ENCODE measurements at places on chromosomes 1 and 21.

DNA sequence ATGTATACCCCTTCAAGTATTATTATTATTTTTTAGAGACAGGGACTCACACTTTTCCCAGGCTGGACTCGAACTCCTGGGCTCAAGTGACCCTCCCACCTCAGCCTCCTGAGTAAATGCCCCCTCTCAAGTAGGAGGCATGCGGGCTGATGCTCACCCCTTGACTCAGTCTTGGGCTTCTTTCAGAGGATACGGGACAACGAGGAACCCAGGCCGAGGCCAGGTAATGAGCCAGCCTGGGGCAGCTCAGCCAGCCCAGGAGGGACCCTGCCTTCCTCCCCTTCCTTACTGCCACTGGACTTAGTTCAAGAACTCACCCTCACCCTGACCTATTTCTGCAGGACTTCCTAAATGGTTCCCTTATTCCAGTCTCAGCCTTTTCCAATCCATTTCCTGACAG lies 198.0 kb upstream of the MAP1LC3C start:
- no peak for DNase-seq

DNA sequence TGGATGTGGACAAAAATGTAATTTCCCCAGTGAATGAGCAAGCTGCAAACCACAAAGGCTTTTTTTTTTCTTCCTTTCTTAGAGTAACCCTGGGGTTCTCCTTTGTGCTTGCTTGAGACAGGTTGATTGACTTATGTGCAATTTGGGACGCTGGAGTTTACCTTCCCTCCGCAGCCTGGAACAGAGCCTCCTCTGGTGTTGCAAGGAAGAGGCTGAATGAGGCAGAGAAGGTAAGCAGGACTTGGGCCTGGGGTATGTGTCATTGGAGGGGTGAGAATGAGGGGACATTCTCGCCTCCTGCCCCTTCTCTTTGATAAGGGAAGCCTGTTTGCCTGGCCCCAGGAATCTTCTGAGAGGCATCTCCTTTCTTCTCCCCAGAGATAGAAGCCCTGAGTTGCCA lies 49.8 kb downstream of the NFASC start:
- no peak for DNase-seq

- DNase-seq, result peak; percentile 54
Observed at GRCh38 chr1:113557187-113557586, 166.9 kb downstream of the MAGI3 start.

GRCh38 chr1:27031235-27032118 lies 18.8 kb upstream of the TENT5B start:
- DNase-seq, result no peak

- DNase-seq, result peak; percentile 71
Observed at GRCh38 chr1:66752000-66752592, at the start of gene DYNLT5. DYNLT5 (plus strand) TSS chr1:66752459; CDS start chr1:66754659, 2,200 bp downstream.

DNA sequence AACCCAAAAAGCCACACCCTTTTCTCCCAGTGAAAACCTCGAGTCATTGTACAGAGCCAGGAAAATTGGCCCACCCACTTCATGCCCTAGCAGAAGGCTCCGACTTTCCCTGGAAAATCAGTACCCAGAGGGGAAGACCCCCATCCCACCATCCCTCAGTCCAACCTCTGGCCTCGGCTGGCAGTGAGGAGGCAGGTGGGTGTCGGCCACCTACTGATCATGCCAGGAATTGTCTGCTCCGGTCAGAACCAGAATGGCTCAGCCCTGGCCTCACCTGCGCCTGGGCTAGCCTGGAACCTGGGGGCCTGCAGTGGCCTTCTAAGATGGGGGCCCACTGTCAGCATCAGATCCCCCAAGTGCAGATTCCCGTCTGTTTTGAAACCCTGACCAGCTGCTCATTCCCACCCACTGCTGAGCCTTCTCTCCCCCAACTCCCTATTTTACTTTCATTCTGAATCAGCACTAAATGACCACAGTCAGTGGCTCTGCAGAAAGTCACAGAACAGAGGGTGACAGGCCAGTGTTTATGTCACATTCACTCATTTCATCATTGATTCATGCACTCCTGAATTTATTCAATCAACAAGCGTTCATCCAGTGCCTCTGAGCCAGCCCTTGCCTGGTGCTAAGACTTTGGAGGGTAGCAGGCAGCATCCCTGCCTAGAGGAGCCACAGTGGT lies 3.0 kb upstream of the S100A9 start:
- no peak for DNase-seq

- no peak for DNase-seq
Observed at GRCh38 chr1:21705303-21705980, 36.3 kb upstream of the RAP1GAP start.

DNA sequence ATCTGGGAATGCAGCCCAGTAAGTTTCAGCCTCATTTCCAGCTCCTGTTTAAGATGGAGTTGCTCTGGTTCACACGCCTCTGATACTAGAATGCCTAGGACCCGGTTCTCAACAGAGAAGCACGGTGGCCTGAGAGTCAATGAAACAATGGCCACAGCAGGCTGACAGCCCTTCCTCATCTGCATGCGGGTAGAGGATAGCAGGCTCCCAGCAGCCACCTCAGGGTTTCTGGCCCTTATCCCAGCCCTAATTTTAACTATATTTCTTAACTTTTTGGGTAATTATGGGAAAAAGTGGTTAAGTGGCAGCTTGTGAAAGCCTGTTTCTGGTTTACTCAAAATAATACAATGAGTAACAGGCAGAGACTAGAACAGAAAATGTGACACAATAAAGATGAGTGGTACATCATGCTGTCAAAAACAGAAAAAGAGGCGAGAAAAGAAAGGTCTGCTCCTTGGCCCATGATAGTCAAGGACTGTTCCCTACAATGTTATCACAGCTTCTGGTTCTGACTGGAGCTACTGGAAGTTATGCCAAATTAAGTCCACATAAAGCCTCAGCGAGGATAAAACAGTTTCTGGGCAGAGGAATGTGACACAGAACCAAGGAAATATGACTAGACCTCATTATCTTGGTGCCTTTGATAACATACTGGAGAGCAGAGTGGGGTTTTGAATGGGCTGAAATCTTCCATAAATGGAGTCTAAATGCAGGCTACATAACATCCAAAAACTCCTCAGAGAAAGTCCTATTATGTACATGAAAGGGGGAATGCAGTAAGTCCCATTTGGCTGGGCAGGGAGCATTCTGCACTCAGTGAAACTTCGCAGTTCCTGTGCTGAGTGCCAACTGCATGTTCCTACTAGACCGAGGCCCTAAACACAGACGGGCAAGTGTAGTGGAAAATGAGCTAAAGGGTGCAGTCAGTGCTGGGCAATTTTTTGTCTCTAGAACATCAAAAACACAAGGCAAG lies 92.1 kb downstream of the NIBAN1 start:
- no peak for DNase-seq

DNA sequence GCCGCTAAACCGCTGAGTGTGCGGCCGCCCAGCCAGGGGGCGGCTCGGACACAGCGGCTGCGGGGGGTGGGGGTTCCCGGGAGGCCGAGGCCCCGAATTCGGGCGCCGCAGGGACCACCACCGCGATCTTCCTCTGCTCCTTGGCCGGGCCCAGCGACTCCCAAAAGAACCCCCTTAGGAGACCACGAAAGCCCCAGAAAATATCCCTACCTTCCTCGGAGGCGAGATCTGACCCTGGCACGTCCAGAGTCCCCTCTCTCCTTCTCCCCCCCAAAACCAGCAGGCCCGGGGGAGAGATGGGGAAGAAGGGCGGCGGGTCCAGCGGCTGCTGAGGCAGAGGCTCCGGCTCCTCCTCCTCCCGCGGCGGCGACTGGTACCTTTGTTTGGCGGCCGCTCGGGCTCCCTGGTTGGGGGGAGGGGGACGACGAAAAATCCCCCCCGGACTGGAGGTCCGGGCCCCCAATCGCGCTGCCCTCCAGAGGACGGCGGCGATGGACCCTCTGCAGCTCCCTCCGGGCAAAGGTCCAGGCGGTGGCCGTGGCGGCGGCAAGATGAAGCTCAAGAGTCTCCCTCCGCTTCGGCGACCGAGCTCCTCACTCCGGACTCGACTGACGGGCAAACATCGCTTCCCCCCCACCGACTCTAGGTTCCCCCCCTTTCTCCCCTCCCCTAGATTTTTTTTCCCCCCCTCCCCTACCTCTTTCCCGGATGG lies at the start of gene ARID4B:
TSS of gene ARID4B (minus strand) at position 621 of the 712 bp plus-strand sequence. CDS start 1,260 bp downstream, outside the sequence.
- DNase-seq, result no peak

- DNase-seq, result peak; percentile 83
Observed at GRCh38 chr1:60746278-60746791, 336.0 kb upstream of the NFIA start.

GRCh38 chr1:108893141-108893530 lies 16.4 kb downstream of the GPSM2 start:
- DNase-seq, result peak; percentile 73

- DNase-seq, result peak; percentile 74
Observed at GRCh38 chr21:33824156-33824941, 91.3 kb downstream of the ATP5PO start.

- no peak for DNase-seq
Observed at GRCh38 chr1:244862354-244862698, 2.0 kb downstream of the HNRNPU start.

DNA sequence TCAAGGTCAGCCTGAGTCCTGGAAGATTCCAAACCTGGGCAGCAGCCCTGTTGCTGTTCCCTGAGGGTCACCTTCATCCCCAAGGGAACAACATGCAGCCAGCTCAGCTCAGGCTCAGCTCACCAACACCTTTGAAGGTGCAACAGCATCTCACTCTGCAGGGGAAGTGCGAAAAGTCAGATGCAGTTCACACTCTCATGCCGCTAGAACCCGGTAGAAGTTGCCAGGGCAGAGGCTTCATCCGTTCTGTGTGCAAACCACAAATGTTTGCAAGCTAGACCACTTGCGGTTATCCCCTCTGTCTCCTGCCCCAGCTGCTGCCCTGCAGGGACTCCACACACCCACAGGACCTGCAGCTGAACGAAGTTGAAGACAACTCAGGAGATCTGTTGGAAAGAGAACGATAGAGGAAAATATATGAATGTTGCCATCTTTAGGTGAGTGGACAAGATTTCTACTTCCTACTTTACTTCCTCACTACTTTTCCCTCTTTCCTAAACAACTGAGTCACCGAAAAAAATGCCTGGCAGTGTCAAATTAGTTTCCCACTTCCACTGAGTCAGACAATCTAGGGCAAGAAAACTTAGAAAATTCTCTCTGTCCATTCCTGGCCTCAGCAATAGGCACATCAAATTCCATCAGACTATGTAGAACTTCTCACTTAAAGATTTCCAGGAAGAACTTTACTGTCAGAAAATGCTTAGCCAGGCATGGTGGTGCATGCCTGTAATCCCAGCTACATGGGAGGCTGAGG lies 1.8 kb upstream of the FCRL6 start:
- no peak for DNase-seq

GRCh38 chr1:202056644-202057334 lies 46.4 kb downstream of the ELF3 start:
- DNase-seq, result no peak

DNA sequence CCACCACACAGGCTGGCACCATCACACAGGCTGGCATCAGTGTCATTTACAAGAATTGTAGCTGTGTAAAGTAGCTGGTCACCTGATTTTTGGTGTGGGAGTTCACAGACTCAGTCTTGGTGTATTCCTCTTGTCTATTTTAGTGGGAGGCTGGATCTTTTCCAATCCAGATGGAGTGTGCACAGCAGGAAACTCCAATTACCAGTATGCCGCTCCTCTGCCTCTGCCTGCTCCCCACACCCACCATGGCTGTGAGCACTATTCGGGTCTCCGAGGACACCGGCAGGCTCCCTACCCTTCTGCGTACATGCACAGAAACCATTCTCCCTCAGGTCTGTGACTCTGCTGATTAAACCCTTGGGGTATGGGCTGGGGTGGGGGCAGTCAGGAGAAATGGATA lies 24.2 kb downstream of the TBX19 start:
- DNase-seq, result no peak

DNA sequence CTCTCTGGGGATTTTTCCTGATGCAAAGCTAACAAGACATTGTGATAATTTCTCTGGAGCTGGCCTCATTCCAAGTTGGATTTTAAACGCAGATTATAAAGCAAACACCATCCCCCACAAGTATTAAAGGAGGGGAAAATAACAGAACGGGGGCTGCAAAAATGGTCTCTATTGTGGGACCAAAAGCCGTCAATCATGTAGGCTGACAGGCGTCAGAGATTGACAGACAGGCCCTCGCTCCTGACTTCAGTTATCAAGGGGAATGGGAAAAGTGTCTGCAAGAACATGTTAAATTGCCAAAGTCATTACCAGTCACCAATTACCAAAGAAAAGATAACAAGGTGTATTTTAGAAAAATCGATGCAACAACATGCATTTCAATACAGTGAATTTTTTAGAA lies 307.4 kb upstream of the POU3F1 start:
- no peak for DNase-seq

GRCh38 chr1:162722036-162722435 lies 68.5 kb upstream of the HSD17B7 start:
- DNase-seq, result no peak

- peak; percentile 61 for DNase-seq
Observed at GRCh38 chr1:170881268-170882265, 53.8 kb upstream of the MROH9 start.

Data from LHCN-M2 (cell line).